NCI-H187 (cell line): ENCODE measurements at places on chromosomes 2 and 18.

DNA sequence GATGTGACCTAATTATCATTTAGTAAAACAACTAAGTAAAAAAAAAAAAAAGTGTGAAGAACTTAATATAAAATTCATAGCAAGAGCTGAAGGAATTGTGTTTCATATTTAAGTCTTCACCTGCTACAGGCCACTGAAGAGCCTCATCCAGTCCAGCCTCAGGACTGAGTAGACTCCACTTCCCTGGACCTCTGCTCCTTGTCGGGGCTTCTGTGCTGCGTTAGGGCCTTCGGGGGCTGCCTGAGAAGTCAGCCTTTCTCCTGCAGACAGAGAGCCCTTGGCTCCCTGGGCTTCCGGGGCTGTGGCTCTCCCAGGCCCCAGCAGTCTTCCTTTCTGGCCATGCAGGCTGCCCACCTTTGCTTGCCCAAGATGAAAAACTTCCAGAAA lies 95.5 kb downstream of the MTCL1 start:
- DNase-seq: no peak

- DNase-seq: peak; percentile 28
These were observed 256.8 kb downstream of the RNF152 start for GRCh38 chr18:61635901-61636528.

DNA sequence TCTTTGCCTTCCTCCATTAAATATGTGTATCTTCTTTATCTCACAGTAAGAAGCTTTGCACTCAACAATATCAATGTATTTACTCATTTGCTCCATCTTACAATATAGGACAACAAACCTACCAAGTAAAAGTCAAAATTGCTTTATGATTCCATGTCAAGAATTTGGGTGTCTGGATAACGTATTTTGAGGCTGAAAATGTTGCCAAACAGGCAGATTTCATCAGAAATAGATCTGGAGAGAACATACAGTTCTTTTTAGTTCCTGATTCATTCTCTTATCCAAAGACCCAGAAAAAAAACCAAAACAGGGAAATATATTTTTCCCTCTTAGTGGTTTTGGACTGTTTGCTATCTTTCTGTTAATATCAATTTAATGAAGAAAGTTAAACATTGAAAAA lies 621.1 kb downstream of the STK39 start:
- no peak for DNase-seq

DNA sequence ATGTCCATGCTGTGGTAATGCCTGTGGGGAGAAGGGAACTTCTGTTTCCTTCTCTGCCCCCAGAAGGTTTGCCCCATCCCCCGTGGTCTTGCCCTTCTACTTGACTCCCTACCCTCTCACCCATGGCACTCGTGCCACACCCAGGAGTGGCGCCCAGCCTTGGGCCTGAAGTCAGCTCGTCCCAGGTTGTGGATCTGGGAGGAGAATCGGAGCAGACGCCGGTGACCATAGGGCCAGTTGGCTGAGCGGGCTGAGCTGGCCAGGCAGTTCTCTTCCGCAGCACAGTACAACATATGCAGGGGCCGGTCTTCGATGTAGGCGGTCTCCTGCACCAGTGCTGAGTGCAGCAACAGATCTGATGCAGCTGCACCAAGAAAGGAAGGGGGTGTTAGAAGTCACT lies 4.7 kb downstream of the HTRA2 start:
- DNase-seq: no peak
